ENCODE measurements at places on chromosomes 12 and 14.

DNA sequence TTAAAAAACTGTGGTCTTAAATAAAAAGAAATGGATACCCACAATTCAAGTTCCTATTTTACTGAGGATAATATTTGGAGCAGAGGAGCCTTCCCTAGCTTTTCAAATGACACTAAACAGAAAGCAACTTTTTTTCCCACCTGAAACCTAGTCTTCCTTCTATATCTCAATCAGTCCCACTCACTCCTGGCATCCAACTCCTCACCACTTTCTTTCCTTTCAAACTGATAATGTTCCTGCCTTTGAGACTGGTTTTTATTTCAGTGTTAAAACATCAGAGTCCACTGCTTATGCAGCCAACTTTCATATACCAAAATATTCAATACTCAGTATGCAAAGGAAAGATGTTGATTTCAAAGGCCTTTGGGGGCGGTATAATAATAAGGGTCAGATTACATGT, 225.6 kb downstream of the GXYLT1 start:
- DNase-seq = no peak

DNA sequence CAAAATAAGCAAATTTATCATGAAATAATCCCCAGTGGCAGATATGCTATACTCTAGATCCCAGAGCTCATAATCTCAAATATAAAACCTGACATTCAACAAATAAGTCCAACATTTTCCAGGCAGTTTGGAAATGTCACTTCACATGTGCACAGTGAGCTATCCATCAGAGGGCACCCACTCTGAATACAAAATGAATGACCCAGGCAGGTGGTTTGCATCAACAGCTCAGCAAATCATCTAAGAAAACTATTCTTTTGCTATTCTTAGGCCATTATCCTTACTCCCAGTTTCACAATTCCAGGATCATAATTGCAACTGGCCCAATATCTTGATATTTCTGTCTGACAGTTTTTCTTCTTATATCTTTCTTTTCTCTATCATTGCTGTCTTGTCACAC, 38.5 kb downstream of the TRIM9 start:
- no peak for DNase-seq

GRCh38 chr12:16437281-16437816, 89.9 kb downstream of the MGST1 start:
- DNase-seq = no peak

GRCh38 chr14:23544511-23545447, 6.8 kb downstream of the ZFHX2 start:
- DNase-seq = no peak

DNA sequence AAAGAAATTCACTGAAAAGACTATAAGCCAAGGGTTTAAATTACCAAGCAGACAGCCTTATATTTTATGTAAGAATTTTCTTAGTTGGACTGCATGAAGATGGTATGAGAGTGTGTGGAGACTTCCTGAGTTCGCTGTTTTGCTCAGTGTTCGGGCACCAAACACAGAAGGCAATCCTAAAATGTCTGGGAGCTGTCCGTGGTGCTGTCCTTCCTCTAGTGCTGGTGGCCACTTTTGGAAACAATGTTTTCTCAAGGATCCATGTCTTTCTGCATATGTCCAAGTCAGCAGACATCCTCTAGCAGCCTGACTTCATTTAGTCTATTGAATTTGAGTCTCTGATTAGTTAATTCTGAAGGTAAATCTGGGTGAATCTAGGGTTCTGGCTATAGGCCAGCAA, 135.8 kb downstream of the SLC8A3 start:
- peak; percentile 80 for DNase-seq

DNA sequence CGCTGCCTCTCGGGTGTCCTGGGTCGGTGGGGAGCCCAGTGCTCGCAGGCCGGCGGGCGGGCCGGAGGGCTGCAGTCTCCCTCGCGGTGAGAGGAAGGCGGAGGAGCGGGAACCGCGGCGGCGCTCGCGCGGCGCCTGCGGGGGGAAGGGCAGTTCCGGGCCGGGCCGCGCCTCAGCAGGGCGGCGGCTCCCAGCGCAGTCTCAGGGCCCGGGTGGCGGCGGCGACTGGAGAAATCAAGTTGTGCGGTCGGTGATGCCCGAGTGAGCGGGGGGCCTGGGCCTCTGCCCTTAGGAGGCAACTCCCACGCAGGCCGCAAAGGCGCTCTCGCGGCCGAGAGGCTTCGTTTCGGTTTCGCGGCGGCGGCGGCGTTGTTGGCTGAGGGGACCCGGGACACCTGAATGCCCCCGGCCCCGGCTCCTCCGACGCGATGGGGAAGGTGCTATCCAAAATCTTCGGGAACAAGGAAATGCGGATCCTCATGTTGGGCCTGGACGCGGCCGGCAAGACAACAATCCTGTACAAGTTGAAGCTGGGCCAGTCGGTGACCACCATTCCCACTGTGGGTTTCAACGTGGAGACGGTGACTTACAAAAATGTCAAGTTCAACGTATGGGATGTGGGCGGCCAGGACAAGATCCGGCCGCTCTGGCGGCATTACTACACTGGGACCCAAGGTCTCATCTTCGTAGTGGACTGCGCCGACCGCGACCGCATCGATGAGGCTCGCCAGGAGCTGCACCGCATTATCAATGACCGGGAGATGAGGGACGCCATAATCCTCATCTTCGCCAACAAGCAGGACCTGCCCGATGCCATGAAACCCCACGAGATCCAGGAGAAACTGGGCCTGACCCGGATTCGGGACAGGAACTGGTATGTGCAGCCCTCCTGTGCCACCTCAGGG, 679 bp downstream of the ARF6 start:
- peak; percentile 73 for DNase-seq

DNA sequence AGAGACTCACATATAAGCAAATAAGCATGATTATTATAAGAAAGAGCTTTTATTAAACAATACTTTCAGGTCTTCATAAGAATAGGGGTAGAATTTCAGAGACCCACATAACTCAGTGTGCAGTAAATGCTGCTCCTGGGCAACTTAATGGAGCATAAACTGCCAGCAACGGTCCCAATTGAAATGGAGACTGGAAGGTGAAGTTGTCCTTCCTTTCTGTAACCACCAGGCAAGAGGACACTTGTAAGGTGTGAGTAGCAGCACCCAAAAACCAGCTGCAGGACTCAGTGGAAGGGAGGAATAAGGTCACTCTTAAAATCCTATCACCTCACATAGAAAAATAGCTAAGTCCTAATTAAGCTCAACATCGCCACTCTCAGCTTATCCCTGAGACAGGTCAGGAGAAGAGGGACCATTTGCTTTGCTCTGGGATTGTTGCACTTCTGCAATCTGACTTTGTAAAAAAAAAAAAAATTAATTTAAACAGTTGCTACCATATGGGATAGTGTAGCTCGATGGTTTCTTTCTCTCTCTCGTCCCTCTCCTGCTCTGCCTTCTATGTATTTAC, 22.7 kb upstream of the LTA4H start:
- DNase-seq = no peak

DNA sequence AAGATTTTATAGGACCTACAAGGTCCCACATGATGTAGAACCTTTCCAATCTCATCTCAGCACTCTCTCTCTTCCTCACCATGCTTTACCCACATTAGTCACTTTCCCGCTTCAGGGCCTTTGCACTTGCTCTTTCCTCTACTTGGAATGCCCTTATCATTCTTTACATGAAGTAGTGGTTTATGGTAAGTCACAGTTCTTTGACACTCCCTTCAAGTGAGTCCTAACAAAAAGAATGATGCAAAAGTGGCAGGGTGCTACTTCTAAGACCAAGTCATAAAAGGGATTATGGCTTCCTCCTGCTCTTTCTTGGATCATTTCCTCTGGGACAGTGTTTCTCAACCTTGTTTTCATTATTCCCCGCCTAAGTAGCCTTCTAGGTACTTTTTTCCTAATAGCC, 13.1 kb downstream of the TMBIM4 start:
- peak; percentile 45 for DNase-seq

DNA sequence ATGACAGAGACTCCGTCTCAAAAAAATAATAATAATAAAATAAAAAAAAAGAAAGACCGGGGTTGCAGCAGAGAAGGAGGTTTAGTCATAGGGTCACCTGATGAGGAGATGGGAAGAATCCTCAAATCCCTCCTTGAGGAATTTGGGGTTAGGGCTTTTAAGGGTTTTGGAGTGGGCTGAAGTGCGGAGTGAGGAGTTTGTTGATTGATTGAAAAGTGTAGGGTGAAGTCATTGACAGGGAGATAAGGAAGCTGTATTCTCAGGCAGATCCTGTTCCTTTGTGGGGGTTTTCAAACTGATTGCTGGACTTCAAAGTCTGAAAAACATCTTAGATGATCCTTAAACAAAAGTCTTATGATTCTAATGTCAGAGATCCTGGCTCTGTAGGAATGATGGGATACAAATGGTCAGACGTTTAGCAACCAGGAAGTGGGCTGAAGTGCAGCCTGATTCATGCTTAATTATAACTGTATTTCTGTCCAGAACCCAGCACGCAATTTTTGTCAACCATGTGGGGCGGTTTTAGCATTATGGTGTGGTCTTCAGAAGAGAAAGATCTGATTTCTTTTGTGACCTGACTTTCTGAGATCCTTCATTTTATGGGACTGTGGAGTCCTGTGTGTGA, 16.0 kb downstream of the FNTB start:
- no peak for DNase-seq

DNA sequence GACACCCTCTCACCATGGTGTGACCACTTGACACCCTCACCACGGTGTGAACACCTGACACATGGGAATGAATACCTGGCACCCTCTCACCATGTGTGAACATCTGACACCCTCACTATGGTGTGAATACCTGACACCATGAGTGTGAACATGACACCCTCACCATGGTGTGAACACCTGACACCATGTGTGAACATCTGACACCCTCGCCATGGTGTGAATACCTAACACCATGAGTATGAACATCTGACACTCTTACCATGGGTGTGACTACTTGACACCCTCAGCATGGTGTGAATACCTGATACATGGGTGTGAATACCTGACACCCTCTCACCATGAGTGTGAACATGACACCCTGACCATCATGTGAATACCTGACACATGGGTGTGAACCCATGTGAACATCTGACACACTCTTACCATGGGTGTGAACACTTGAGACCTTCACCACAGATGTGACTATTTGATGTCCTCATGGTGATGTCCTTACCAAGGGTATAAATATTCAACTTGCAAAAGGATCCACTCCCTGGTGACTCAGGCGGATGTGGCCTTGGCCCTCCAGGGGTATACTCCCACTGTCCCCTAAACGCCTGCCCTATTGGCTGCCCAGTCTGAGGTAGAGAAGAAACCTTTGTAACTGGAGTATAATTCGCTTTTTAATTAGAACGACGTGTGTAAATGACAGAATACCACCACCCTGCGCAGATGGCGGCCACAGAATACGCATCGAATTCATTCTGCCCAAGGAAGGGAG, 29.1 kb downstream of the RFLNA start:
- DNase-seq = no peak

- DNase-seq = no peak
Measured at GRCh38 chr12:114986849-114987248, 302.9 kb upstream of the TBX3 start.

DNA sequence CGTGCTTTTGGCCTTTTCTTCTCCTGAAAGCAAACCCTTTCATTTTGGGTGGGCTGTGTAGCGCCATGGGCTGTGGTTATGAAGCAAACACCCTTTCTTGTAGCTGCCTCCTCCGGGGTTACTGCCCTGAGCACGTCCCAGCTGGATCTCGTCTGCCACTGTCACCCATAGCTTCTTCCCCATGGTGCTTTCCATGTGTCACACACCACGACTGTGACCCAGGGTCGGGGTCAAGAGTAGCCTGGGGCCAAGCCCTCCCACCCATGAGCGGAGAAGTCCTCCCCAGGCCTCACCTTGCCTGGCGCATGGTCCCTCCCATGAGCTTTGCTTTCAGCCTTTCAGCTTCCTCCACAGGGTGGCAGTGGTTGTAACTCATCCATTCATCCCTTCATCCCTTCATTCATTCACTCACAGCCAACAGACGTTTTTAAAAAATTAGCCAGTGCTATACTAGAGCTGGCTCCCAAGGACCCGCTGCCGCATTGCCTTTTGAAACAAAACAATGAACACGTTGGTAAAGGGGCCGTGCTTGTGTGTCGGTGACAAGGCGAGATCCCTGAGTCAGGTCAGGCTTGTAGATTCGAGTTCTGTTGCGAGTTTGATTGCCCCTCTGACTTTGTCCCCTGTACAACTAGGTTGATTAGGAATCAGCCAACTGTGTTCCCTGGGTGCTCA, 29.5 kb downstream of the MEG3 start:
- DNase-seq = no peak

GRCh38 chr12:56476972-56477432, 8.6 kb downstream of the SPRYD4 start:
- DNase-seq = no peak

DNA sequence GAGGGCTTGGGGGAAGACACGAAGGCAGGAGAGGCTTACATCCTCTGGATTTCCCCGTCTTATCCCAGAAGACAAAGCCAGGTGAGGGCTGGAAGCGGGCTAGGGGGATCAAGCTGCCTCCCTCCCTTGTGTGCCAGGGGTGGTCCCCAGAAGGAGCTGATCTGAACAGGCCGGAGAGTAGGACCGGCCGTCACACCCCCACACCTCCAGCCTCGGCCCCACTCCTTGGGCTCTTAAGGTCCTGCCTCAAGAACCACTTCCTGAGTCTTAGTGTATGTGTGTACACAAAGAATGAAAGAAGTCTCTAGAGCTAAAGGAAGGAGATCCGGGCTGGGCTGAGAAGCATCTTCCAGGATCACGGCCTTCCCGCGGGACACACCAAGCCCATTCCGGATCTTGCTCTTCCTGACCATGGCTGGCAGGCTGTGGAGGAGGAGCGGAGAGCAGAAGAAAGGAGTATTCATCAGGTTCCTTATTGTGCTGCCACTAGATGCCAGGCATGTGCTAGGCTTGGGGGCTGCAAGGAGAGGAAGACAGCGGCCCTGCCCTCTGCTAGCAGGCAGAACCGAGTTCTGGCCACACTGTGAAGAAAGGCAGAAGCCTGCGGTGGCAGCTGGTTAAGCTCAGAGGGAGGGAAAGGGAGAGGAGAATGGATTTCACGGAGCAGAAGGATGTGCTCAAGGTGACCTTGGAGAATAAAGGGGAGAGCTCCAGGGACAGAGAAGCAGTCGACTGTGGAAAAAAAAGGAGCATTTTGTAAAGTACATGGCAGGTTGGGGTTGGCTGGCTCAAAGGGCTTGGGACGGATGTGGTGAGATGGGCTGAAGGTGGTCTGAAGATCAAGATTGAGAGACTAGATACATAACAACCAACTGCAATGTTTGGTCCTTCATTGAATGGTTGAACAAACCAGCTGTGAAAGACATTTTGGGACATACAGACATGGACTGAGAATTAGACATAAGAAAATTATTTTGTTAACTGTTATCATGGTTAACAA, 1.3 kb upstream of the CD63 start:
- peak; percentile 82 for DNase-seq

DNA sequence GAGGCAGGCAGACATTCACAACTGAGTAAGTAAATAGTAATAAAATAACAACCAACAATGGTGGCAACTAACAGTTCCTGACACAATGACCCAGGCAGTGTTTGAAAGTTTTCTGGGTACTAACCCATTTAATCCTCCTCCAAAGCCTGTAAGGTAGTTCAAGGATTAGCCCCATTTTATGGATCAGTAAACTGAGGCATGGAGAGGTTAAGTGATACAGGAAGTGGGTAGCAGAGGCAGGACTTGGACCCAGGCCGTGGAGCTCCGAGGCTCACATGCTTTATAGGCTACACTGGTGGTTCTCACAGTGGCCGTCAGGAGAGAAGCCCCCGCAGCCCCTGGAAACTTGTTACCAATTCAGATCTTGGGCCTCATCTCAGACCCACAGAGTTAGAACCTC, 17.5 kb downstream of the CRACR2A start:
- no peak for DNase-seq

- DNase-seq = no peak
Measured at GRCh38 chr14:34685819-34686428, 28.5 kb downstream of the CFL2 start.

GRCh38 chr12:85441741-85442140, 161.7 kb downstream of the ALX1 start:
- DNase-seq = no peak

- no peak for DNase-seq
Measured at GRCh38 chr12:62686938-62687337, 220.3 kb downstream of the MON2 start.

Measured in hematopoietic multipotent progenitor cell treated with erythropoietin and hydrocortisone succinate and interleukin-3 and kit ligand, for 6 days (in vitro differentiated cells).